Frontal cortex (tissue), 4 donors: ENCODE measurements at places on chromosomes 11 and 22. TPM values are rescaled to one million over a fixed set of nuclear protein-coding genes. Genes with fewer than 3 reads are reported as not detected.

The OR2AG1 gene
- not detected for total RNA-seq

The APOBEC3A gene
- not detected for total RNA-seq

The UCP3 gene
- 0.82 TPM for total RNA-seq

The SLC1A2 gene
- total RNA-seq: 161 TPM

The FAM111B gene
- 2.9 TPM for total RNA-seq

The NUDT8 gene
- 1.2 TPM for total RNA-seq

The VPS37C gene
- 4.5 TPM for total RNA-seq

The PLCB3 gene
- 4.9 TPM for total RNA-seq

The MFRP gene
- not detected for total RNA-seq

The CCDC86 gene
- 2.9 TPM for total RNA-seq

The RTCB gene
- 73.0 TPM for total RNA-seq

The SULT4A1 gene
- total RNA-seq: 47.7 TPM

DNA sequence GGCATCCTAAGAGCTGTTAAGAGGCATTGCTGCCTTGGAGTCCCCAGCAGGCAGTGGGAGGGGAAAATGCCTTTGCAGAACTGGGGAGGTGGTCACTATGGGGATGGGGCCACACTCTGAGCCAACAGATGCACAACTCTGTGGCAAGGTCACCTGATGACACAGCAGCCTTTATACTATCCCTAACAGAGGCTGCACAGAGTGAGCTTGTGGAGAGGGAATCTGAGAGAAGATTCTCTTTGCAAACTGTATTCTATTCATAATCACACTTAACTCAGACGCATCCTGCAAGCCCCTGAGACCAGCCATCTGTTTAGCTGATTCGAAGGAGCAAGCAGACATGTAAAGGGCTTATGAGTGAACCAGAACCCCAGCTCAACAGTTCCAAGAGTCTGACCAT is 49.0 kb upstream of the TTC12 start:
- DNase-seq: no peak

- no peak for DNase-seq
These were observed 21.4 kb downstream of the MRPL23 start for GRCh38 chr11:1968454-1969002.

GRCh38 chr22:30891443-30891755 is 77.2 kb downstream of the MORC2 start:
- DNase-seq: no peak

DNA sequence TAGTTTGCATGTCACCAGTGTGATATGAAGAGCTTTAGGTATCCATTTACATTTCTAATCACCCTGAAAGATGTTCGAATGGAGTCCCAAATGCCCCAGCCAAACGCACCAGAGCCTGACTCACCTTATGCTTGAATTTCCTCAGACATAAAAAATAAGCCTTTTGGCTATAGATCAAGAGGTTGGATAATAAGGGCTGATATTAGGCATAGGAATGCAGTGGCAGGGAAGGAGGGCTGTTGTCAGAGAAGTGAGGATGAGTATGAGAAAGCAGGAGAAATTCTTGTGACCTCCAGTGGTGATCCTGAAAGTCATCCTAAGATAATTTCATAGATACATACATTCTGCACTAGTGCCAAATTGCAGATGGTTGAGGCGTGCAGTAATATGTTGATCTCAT is 264.6 kb downstream of the NELL1 start:
- no peak for DNase-seq

DNA sequence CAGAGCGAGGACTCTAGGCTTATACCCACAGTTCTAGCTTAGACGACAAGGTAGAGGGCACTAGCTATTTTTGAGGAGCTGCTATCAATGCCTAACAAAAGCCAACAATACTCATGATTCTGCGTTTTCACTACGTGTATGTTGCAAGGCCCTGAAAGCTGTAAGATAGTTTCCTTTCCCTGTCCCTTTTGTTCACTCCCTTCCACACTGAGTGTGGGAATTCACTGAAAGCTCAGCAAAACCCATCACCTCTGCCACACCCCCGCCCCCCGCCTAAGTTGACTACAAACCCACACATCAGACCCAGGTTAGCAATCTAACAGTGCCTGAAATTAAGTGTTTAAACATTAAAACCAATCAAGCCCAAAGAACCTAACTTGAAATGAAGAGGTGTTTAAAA is 6.2 kb upstream of the LDLRAD3 start:
- no peak for DNase-seq

DNA sequence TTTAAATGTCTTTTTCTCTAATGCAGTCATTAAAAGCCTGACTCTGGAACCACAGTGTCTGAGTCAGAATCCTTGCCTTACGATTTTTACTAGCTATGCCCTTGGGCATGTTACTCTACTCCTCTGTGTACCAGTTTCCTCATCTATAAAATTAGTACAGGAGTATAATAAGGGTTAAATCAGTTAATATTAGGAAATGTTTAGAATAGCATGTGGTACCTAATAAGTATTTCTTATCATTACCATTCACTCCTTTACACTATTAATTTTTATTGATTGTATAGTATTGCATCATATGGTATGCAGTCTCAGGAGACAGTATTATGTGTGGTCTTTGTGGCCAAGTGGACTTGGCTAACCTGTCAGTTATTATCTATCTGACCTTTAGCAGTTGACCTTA is 68.2 kb downstream of the METTL15 start:
- DNase-seq: no peak

DNA sequence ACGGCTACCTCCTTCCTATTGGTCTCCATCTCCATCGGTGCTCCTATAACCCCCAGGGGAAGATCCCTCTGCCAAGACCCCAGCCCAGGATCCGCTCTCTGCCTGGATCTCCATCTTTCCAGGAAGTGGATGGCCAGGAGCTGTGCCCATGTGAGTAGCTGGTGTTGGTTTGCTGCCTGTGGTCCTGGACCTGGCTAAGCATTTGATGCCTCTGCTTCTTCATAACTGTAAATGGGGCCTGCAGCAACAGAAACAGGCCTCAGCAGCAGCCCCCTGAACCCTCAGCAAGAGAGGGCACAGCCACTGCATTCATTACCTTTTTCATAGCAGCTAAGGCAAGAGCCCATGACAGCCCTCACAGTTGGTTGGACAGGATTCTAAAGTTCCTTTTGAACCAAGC is 26.6 kb upstream of the CSNK2A3 start:
- no peak for DNase-seq

DNA sequence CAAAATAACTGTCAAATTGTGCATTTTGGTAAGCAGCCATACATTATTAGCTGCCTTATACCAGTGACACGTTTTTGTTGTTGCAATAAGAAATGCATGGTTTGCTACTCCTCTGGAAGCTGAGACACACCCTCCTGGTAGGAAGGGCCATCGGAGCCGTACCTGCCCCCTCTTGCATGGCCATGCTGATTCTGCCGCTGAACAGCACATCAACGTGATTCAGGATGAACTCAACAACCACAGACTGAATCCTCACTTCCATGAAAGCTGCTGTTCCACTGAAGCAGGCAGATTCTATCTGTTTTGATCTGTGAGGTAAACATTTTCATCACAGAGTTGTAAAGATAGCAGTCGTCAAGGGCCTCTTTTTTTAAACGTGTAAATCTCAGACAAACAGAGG is 38.6 kb upstream of the TP53AIP1 start:
- DNase-seq: no peak

- no peak for DNase-seq
These were observed 65.1 kb downstream of the IGLL5 start for GRCh38 chr22:22952531-22953280.

DNA sequence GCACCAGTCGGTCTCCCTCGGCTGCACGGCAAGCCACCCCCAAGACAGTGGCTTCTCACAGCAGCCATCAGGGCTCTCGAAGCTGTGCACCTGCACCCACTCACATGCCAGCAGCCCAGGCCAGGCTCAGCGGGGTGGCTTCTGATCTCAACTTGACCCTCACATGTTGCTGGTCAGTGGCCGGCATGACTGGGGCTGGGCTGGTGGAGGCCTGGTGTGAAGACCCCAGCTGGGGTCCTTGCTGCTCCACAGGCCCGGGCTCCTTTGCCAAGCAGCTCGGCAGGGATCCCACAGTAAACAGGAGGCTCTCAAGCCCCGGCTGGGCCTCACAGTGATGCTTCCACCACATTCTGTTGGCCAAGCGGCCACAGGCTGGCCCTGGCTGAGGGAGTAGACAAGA is 128.2 kb downstream of the BRD1 start:
- no peak for DNase-seq

- no peak for DNase-seq
These were observed 73.8 kb upstream of the PARVA start for GRCh38 chr11:12303421-12304149.

DNA sequence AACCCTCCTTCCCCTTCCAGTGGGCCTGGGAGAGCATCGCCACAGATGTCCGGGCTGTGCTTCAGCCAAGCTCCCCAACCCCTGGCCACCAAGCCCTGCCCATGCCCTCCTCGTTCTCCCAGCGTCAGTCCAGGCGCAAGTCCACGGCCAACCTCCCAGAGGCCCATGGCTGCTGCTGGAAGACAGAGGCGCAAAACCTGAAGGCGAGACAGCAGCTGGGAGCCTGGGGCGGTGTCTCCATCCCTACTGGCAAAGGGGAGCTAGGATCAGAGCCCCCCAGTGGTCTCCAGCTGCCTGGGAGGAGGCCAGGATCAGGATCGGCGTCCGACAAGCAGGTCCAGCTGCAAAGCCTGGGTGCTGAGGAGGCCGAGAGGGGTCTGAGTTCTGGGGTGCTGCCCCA is 1.9 kb downstream of the TSGA10IP start:
- DNase-seq: no peak

DNA sequence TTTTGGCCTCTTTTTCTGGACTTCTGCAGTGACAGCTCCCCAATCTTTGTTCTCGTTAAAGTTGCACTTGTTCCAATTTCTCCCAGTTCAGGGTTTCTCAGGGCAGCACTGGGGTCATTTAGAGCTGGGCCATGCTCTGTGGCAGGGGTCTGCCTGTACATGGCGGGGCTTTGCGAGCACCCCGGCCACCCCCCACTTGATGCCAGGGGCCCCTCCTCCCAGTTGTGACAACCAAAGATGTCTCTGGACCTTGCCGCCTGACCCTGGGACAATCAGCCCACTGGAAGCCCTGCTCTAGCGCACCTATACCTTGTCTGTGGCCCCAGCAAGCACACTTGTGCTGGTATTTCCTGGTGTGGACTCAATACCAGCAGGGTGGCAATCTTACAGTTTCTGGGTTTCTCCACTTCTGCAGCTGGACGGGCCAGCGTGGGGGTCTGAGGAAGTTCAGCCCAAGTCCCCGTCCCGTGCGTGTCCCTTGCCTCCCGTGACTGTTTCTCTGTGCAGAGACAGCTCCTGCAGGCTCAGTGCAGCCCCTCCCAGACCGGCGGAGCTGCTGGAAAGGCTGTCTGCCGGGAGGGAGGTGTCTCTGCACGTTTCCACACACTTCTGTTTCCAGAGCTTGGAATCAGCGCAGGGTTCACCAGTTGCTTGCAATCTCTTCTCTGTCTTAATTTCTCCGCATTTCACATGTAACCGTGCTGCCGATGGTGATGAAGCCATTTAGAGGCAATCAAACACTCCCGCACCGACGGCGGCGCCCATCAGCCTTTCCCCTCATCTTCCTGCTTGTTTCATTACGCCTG is 1328.9 kb downstream of the BRD1 start:
- no peak for DNase-seq

DNA sequence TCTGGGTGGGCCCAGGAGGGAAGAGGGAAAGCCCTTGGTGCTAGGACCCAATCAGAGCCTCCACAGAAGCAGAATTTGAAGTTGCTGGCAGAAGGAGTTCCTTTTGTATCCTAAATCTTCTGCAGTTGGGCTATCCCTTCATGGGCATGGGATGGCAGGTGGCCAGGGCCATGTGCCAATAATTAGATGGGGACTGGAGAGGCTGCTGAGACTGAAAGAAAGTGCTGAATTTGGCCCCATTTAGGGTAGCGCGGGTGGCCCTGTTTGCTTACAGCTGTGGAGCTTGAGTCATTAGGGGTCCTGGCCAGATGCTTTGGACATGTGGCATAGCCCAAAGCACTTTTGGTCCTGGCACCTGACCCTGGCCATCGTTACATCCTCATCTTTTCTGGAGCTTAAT is 27.1 kb downstream of the PARVA start:
- DNase-seq: no peak

DNA sequence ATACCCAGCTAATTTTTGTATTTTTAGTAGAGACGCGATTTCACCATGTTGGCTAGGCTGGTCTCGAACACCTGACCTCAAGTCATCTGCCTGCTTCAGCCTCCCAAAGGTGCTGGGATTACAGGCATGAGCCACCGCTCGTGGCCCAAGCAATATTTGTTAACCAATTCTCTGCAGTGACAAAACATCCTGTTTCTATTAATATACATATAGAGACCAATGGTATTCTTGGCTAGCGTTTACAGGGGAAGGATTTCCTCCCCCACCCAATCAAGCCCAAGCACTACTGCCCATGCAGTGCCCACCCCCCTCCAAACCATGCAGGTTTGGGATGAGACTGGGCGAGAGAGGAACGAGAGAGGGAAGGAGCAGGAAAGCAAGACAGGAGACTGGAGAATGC is 53.1 kb downstream of the APOL3 start:
- DNase-seq: no peak

GRCh38 chr11:44694443-44694842 is 32.3 kb upstream of the TSPAN18 start:
- DNase-seq: no peak

GRCh38 chr11:113405724-113406478 is 18.3 kb downstream of the ANKK1 start:
- DNase-seq: no peak

GRCh38 chr11:74397501-74398243 is 561 bp downstream of the PGM2L1 start:
- peak; percentile 18 for DNase-seq

DNA sequence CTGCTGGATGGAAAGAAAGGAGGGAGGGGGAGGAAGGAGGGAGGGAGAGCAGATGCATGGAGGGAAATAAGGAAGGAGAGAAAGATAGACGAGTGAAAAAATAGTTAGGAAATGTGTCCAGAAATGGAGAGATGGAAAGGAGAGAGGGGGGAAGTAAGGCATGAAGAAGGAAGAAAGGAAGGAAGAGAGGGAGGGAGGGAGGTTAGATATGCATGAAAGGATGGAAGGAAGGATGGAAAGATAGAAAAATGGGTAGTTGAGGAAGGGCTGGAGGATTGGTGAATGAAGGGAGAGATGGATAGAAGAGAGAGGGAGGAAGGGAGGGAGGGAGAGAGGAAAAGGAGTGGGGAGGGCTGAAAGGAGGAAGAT is 19.6 kb downstream of the LINC01488 start:
- DNase-seq: no peak

- no peak for DNase-seq
These were observed 36.4 kb downstream of the ZNF215 start for GRCh38 chr11:6962673-6963072.

- no peak for DNase-seq
These were observed 78.0 kb upstream of the DRD2 start for GRCh38 chr11:113553235-113553634.

GRCh38 chr11:75631086-75631730 is 37.6 kb downstream of the MAP6 start:
- no peak for DNase-seq

- DNase-seq: no peak
These were observed 1054.7 kb upstream of the CNTN5 start for GRCh38 chr11:97965849-97966646.
